Stimulated activated CD8-positive, alpha-beta memory T cell treated with anti-CD3 and anti-CD28 coated beads, Interleukin-4, amount 100 ng/mL, for 1 hour (primary cell): ENCODE measurements at places on chromosomes 6 and 20.

DNA sequence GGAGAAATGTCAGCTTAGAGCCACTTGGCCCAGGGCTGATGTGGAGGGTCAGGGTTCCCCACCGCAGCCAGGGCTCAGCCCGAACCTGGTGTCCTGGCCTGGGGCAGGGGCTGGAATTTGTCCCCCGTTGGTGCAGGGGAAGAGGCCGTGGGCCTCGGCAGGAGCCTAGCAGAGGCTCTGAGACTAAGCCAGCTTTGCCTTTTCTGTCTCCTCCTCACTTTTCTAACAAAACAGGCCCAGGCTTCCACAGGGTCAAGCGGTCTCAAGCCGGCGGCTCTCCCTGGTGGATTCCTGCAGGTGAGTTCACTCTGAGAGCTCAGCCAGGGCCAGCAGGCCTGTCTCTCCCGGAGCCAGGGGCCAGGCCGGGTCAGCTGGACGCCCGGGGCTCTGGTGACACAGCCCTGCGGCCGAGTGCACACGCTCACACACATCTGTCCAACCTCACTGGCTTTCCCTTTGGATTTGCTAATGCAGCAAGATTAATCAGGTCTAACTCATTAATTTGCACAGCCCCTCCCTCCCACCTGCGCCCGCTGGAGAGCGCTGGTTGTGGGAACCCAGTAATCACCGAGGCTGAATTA is 2.9 kb upstream of the CHRNA4 start:
- DNase-seq, result no peak

GRCh38 chr6:127586372-127586771 is 9.4 kb downstream of the C6orf58 start:
- no peak for DNase-seq

GRCh38 chr6:54681267-54681666 is 165.3 kb upstream of the FAM83B start:
- no peak for DNase-seq

- DNase-seq, result no peak
Observed at GRCh38 chr6:168177103-168177891, 98.3 kb upstream of the FRMD1 start.

GRCh38 chr6:156980948-156981347 is 203.8 kb downstream of the ARID1B start:
- DNase-seq, result no peak
